ENCODE measurements at places on chromosomes 1 and 21.

- DNase-seq: peak; percentile 9
Measured at GRCh38 chr1:90850181-90850897, 133.2 kb upstream of the BARHL2 start.

- no peak for DNase-seq
Measured at GRCh38 chr21:19076031-19076430, 672.4 kb upstream of the TMPRSS15 start.

DNA sequence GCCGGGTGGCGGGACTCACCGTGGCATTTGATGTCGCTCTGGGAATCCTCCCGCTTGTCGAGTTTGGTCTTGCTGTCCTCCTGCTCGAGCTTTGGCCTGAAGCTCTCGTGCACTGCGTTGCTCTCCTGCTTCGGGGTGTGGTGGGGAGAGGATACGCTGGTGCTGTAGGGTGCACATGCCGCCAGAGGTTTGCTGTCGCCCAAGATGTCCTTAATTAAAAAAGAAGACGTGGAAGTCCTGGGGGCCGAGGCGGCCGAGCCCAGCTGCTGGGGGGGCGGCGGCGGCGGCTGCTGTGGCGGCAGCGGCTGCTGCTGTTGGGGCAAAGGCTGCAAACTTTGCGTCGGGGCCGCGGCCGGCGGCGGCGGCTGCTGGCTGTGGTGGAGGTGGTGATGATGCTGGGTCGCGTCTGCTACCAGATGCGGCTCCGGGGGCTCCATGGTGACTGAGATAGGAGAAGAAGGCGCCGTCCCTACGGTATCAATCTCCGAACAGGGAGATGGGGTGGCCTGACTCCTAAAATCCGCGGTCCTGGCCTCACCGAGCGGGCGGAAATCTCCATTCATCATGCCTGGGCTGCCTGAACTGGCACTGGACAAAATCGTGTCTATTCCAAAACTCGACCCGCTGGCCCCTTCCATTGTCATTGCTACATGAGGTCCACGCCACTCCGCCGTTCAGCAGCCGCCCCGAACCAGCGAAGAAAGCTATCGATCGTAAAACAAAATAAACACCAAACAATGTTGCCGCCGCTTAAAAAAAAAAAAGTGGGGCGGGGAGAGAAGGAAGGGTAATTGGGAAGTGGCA lies at the start of gene BARHL2:
BARHL2 (minus strand) TSS at position 751 of the 804 bp plus-strand sequence; CDS start at position 644, 107 bp downstream.
- DNase-seq: no peak

DNA sequence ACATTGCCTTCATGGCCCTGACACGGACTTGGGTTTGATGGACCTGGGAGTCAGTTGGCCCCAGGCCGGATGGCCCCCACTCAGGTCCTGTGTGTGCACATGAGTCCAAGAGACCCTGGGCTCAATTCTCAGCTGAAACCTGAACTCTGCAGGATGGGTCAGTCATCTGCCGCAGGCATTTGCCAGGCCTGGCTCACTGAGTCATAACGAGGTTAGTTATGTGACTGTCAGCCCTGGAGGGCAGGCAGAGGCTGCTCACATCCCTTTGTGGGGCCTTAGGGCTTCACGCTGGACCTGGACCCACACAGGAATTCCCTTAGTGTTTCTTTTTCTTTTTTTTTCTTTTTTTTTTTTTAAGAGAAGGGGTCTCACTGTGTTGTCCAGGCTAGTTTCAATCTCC lies 46.5 kb downstream of the PSMG1 start:
- no peak for DNase-seq

DNA sequence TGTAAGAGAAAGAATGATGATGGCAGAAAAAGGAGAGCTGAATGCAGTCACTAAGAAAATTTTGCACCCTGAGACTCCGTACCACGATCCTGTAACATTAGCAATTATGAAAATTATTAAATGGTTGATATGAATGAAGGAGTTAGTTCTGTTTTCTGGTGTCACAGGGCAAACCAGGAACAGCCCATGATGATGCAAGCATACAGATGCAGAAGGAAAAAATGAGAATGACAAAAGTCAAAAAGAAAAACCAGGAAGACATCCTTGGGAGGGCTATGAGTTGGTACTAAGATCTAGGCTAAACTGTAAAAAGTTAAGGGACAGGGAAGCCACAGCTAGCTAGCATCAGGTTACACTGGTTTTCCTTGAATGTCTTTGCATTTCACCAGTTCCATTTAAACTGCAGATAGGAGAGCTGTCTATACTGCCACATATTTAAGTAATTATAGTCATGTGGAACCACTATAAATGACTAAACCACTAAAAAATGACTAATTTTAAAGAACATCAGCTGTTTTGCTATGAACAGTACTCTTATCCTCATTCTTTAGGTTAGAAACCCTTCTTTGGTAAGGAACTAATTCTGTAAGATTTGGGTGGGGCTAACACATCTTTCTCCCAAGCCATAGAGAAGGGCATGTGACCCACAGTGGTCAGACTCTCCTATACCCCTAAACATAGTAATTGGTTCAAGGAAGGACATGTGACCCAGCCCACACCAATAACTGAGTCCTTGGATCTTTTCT lies 11.4 kb downstream of the DOCK7 start:
- DNase-seq: no peak

- DNase-seq: no peak
Measured at GRCh38 chr1:6093071-6093470, 47.4 kb downstream of the KCNAB2 start.

- DNase-seq: no peak
Measured at GRCh38 chr1:201072922-201073321, 39.3 kb downstream of the CACNA1S start.

DNA sequence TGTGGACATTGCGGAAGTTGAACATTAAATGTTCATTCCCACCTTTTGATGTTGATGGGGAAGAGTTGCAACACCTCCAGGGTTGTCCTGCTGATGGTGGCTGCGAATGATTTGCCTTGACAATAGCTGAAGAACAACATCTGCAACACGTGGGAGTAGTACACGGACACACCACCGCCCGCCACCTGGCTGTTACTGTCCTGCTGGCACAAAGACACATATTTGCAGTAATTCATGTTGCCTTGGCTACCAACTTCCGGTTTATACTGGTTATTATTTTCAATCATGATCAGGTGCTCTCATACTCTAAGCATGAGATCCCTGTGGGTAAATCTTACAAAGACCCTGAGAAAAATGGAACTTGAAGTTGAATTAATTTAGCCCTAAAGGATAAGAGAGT lies 55.2 kb downstream of the UBR4 start:
- DNase-seq: no peak

- no peak for DNase-seq
Measured at GRCh38 chr1:25126562-25126961, 105.7 kb downstream of the SYF2 start.

DNA sequence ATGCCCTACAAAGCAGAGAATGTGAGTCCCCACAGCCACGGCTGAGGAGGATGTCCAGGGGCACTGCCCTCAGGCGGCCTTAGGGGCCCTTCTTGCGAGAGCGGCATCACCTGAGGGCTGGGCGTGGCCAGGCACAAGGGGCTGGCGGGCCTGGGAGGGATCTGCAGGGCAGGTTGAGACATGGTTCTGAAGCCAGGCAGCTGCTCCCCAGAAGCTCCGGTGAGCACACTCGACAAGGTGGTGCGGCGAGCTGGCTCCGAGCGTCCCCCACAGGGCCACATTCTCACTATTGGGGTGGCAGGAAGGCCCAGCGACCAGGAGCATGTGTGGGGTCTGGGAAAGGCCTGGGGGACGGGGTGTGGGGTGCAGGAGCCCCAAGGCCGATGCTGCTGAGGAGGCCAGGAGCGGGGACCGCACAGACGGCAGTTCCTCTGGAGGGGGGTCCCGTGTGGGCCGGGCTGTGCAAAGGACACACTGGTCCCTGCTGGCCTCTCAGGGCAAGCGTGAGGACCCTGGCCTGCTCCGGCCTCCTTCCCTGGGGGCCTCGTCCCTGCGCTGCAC lies 47.2 kb downstream of the MORN1 start:
- DNase-seq: peak; percentile 64

DNA sequence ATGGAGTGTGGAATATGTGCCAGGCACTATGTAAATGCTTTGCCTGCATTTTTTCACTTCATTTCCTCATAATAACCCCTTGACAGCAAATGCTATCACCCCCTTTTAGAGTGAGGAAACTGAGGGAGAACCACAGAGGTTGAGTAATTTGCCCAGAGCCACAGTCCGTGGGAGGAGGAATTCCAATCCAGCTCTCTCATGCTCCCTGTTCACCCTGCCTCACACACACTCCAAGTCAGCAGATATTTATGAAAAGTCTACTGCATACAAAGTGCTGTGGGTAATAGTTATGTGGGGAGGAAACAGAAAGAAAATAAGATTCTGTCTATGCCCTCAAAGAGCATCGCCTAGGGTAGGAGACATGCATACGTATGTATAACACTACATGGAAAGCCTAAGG lies 30.9 kb upstream of the RBM15 start:
- DNase-seq: no peak

- DNase-seq: no peak
Measured at GRCh38 chr1:198678901-198679329, 40.1 kb downstream of the PTPRC start.

GRCh38 chr1:243917177-243917862 lies 67.3 kb upstream of the AKT3 start:
- peak; percentile 52 for DNase-seq

DNA sequence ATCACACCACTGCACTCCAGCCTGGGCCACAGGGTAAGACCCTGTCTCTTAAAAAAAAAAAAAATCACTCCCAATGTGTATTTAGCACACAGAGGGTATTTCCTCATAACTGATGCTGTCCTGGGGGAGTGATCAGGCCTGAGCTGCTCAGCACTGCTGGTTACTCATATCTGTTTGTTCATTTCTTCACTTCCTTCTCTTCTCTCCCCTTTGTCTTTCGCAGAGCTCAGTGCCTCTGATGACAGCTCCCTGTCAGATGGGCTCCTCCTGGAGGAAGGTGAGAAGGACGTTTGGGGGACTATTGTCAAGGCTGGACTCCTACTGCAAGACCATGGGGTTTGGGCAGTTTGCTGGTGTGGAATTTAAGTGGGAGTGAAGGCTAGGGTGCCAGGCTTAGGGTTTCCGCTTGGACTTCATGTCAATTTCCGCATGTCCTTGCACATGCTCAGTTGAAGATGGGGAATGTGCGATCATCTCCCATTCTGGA lies 13.0 kb downstream of the INAVA start:
- DNase-seq: no peak

GRCh38 chr1:184843732-184844495 lies 89.3 kb upstream of the EDEM3 start:
- DNase-seq: no peak

DNA sequence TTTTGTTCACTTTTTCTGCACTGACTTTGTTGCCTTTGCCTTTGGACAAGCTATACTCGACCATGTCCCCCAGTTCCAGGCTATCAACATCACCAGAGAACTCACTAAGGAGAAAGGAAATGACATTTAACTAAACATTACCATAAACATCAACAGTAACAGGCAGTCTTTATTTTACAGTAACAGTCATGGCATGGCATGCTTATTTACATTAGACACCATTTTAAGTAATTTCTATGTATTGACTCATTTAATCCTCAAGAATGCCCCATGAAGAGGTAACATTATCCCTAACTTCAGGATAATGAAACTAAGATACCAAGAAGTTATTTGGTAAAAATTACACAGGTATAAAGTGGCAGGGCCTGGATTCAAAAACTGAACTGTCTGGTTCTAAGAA lies 8.7 kb upstream of the NRAS start:
- DNase-seq: no peak

DNA sequence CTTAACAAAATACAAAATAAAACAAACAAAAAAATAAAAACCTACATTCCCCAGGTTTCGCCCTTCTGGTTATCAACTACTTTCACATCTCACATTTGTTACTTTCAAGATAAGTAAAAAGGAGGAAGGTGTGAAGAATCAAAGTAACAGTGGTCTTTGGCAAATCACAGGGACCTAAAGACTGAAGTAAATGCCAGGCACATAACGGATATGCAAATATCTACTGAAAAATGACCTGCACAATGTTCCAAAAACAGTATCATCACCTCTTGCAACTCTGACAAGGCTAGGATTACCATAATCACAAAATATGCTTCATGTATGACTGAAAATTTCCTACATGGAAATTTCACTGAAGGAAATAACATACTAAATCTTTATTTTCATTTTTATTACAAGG lies 29.3 kb downstream of the COP1 start:
- DNase-seq: no peak

DNA sequence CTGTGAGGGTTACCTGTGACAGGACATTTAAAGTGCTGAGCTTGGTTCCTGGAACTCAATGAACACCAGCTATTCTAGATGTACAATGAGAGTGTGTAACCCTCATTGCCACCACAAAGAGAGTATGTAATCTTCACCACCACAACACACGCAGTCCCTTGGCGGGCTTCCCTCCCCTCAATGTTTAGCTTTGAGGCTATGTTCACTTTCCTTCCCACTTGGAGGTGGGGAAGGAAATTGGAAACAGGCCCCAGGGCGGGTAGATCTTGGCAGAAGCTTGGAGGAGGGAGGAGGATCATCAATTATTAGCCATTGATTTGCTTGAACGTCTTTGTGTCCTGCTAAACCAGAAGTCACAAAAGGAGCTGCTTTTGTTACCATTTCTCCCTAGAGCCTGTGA lies 8.3 kb upstream of the COL16A1 start:
- DNase-seq: no peak

DNA sequence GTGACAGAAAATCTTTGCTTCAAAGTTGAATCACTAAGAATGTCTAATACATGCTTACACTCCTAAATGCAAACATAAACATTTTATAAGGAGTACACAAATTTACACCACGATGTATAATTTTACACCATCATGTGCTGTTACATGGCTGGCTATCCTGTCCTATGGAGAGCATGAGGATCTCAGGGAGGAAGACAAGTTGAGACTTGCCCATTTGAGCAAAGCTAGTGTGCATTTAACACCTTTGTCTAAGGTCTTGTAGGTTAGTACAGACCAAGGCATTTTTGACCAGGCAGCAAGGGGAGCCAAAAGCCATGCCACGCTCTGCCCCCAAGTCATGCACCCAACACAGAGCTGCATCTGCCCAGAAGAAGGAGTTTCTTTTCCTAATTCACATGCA lies 14.5 kb upstream of the COG2 start:
- DNase-seq: no peak

DNA sequence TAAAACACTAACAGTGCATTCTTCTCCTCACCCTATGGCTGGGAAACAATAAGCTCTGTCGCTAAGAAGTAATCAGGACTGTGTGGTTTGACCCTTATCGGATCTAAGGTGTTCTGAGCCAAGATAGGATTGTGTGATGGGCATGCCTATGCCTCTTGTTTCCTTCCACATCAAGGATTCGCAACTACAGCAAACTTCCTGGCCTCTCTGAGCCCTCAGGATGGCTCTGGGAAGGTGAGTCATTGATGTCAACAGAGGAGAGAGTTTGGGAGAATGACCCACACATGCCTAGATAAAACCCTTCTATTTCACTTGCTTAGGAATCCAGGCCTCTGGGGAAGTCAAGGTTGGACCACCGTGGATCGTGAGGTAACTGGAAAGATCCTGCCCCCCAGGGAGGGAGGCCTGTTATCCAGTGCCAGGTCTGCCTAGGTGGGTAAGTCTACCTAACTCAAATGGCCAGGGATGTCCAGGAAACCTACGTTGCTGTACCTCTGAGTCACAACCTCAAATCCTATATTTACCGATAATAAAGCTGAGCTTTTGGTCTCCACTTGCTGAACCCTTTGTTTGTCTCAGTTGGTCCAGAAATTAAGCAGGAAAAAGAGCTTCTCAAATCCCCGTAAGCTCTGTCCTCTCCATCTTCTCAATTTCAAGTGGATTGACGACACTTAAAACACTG lies 27.4 kb downstream of the TIAM1 start:
- DNase-seq: no peak

GRCh38 chr21:15748586-15748985 lies 18.8 kb downstream of the USP25 start:
- DNase-seq: no peak

All from NCI-H526 (cell line).